ENCODE measurements at places on chromosomes 7 and 10.

- no peak for DNase-seq
These were observed 15.3 kb upstream of the ADAMTS14 start for GRCh38 chr10:70657041-70657440.

DNA sequence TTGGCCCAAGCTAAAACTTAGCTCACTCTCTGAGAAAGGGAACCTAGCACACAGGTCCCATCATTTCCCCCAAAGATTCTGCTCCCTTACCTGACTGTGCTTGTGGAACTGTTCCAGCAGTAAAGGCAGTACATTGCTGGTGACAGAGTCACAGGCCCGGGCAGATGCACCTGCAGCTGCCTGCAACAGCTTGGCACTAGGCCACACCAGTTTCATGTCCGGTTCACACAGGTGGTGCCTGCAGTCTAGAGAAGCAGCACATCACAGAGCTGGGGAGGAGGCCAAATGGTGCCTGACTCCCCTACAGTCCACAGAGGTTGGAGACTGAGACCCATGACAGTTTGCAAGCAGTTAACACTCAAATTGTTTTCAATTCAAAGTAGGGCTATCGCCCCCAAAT, 22.2 kb downstream of the ZDHHC16 start:
- no peak for DNase-seq

- DNase-seq, result no peak
These were observed 4.1 kb downstream of the PRSS1 start for GRCh38 chr7:142753366-142753765.

DNA sequence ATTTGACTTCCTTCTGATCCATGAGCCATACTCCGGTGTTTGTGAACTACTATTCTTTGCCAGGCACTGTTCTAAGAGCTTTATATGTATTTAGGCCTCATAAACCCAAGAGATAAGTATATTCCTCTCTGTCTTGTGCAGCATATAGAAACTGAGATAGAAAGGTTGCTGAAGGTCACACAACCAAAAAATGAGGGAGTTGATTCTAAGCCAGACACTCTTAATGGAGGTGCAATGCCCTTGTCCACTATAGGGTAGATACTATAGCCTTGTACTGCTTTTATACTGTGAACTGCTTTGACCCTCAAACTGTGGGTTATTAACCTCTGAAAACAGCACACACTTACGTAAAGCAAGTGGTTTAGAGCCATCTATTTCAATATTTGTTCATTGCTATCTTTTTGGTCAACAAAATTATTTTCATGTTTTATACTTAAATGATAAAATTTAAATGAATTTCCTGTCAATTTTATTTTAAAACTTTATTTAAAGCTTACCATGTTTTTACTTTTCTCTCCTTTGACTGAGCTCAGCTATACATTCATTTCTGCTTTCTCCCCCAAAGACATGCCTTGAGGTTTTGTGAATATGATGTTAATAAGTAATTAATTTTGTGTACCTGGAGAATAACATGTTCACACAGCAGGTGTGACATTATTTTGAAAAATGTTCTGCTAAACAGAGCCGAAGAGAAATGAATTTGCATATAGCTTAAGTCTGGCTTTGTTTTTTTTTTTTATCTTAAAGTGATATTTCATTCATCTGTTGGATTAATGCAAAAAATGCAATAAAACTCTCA, 687.3 kb downstream of the DNAJB9 start:
- no peak for DNase-seq

DNA sequence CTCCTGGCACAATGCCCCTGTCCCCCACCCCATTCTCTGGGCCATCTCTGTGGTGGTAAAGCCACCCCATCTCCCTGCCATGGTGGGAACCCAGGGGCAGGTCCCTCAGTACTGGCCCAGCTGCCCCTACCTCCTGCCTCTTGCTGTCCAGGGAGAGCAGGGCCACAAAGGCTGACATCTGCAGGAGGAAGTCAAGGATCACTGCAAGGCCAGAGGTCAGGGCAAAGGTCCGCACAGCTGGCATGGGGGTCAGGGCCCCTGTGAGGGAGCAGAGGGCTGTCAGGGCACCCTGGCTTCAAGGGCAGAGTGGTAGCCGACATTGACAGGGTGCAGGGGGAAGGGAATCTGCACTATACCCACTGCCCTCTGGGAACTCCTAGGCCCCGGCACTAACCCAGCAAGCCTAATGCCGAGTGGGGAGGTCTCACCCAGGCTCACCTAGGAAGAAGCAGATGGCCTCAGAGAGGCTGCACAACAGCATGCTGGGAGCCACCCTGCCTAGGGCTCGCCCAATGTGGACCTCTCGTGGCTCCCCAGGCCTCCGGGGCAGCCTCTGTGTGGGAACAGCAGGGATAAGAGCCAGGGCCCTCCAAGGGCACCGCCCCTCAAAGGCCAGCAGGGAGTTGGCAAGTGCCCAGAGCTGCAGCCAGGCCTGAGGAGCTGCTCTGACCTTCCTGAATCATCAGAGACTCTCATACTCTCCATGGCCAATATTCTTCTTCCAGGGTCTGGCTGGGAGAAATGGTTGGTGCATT, 7.7 kb downstream of the NPC1L1 start:
- DNase-seq, result no peak

GRCh38 chr10:62224606-62225005, 44.0 kb downstream of the RTKN2 start:
- no peak for DNase-seq

- no peak for DNase-seq
These were observed 162.6 kb downstream of the SGMS1 start for GRCh38 chr10:50461123-50461522.

DNA sequence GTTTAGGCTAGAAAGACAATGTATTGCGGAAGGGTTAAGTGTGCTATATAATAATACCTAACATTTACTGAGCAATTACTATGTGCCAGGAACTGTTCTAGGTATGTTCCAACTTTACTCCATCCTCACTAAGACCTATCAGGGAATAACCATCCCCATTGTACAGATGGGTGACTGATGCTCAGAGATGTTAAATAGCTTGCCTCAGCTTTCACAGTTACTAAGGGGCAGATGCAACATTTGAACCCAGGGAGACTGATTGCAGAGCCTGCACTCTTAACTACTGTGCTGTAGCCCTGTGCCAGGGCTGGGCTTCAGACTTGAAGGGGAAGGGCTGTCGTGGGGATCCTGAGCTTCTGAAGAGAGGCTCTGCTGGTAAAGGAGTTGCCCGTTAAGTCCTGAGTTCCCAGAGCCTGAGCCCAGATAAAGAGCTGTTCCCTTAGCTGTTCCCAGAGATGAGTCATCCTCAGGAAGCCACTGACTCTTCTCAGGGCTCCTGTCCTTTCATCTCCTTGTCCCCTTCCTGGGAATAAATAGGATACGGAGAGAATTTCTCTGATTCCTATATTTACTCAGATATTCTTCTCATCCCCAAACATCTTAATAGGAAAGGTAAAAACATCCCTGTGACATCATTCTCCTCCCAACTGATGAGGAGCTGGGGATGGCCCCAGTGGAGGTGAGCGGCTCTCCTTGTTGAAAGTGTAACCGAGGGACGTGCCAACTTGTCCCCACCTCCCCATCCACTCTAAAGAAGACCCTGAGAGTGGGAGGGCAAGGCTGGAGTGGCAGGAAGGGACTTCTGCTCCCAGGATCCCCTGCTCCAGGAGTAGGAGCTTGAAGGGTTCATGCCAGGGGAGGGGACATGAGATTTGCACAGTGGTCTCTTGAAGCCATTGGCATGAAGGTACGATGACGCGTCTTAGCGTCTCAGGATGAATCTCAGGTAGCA, 28.0 kb upstream of the HABP2 start:
- no peak for DNase-seq

DNA sequence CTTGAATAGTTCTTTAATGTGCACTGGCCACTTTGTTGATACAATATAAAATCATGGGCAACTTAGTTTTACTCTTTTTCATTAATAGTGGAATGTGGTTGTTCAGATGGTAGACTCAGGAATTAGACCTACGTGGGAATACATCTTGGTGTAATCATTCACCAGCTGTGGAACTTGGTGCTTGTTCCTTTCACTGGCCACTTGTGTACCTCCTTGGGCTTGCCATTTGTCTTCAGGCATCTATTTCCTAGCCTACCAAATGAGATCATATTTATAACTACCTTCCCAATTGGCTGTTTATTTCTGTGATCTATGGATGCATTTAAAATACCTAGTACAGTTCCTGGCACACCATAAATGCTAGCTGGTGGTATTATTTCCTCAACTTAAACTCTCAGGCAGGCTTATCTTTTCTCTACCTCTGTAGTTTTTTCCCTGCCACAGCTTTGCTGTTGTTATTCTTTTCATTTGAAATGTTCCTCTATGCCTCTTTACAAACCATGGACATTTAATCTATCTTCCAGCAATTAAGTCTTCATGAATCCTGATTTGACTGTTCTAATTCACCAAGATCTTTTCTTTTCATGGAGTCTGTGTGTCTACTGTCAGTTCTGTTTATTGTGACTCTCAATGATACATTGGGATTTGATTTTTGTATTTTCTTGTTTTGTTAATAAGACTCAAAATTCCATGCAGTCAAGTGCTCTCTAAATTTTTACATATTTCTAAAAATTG, 113.0 kb downstream of the ADAM22 start:
- no peak for DNase-seq

GRCh38 chr7:7857143-7857583, 111.4 kb upstream of the GLCCI1 start:
- DNase-seq, result no peak

DNA sequence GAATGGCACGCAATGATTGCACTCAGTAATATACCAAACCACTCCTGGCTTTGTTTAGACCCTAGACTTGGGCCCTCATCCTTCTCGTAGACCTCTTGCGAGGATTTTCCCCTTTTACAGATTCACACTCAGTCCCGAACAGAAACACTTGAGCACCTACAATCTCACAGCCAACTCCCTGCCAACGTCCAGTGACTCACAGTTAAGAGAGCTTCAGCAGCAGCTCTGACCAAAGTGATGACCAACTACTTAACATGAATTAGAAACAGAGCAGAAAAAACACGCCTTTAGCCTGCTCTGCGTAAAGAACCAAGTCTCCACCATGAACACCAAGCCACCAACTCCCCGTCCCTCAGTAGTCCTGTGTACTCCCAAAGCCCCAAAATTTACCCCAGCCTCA, 2.2 kb downstream of the DNAJC30 start:
- no peak for DNase-seq

DNA sequence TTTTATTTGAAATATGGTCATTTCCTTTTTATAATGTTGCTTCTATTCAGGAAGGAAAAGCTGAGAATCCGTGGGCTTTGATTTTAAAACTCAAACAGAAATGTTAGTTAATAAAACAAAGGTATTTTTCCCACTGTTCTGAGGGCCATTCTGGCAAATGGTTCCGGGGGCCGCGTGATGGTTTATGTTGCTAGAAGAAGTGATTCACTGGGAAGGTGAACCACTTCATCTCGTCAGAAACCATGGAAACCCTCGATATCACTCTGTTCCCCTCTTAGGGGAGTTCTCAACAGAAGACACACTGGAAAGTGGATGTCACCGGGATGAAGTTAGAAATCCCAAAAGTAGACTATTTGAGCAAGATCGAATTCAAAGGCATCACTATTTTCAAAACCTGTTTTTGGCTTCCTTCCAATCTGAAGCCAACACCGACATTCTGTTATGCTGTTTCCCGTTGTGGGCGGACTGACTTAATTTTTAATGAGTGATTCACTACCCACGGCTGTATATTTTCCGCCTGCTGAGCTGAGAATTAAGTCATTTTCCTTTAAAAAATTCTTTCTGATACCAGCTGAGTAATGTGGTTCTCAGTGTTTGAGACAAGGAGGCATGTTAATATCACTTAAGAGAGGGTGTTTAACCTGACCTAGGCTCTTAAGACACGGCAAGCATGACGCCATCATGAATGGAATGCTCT, 84.1 kb downstream of the PTPRE start:
- no peak for DNase-seq

- no peak for DNase-seq
These were observed 6.6 kb upstream of the STX1A start for GRCh38 chr7:73726083-73726466.

GRCh38 chr7:3304131-3304530, 3.1 kb downstream of the SDK1 start:
- DNase-seq, result no peak

DNA sequence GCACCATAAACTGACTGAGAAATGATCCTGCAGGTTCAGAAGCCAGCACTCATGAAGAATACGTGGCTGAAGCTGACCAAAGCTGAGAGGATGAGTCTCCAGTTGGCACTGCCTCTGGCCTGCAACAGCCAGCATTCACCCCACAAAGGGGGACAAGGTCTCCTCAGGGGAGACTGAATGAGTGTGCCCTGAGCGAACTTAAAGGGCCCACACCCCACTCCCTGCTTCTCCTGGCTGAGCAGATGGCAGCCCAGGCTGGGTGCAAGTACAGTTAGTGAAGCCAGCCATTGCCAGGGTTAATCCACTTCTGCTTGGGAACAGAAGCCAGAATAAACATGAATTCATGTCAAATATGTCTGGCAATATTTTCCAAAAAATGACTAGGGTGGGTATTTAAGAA, 98.1 kb downstream of the PPP1R17 start:
- DNase-seq, result no peak

DNA sequence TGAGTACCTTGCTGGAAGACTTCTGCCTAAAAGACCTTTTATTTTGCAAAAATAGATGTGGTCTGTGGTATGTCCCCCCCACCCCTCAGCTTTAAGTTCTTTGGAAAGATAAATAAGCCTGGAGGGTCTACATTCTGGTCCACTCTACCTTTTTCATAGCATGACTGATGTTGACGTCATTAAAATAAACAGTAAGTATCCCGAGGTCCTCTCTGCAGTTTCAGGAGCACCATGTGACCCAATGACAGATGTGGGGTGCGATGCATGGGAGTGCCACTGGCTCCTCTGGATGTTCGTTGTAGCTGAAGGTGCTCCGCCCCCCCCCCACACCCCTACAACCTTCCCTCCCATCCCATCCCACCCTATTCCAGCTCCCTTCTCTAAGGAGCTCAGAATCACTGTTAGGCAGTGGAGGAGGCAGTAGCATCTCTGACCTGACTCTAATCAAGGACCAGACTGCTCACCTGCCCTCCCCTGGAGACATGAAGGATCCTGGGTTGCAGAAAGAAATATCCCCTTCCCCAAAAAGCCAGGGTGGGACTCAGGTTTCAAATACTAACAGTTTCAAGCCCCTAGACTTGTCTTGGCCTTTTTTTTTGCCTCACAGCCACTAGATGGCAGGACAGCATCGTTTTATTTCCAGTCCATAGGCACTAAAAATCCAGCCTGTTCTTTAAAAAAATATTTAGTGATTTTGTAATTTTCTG, 25.1 kb downstream of the CASP7 start:
- DNase-seq, result no peak

DNA sequence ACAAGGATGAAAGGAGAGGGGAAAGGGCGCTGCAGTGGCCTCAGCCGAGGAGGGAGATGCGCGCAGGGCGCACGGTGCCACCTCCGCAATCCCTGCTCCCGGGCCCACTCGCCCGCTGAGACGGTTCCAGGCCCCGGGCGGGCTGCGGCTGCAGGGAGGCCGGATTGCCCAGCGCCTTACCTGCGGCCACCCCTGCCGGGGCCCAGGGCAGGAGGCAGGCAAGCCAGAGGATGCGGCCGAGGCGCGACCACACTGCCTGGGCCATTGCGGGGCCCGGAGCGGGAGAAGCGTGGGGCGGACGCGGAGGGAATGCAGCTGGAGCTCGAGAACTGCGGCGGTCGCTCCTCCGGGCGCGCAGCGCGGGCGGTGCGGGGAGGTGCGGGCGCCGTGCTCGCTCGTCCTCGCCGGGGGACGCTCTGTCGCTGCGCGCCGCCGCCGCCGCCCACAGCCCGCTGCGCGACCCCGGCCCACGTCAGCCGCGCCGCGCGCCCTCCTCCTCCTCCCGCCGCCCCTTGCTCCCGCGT, at the start of gene TMEM130:
Gene TMEM130, minus strand, starts transcription at position 418 of the 524 bp plus-strand sequence. Its CDS starts 153 bp downstream, at position 265.
- no peak for DNase-seq
